Aorta (tissue), 5 donors: ENCODE measurements at places on chromosomes 2 and 18.
A peak's percentile ranks its signal among the peaks of the same experiment; 100 is the strongest.

DNA sequence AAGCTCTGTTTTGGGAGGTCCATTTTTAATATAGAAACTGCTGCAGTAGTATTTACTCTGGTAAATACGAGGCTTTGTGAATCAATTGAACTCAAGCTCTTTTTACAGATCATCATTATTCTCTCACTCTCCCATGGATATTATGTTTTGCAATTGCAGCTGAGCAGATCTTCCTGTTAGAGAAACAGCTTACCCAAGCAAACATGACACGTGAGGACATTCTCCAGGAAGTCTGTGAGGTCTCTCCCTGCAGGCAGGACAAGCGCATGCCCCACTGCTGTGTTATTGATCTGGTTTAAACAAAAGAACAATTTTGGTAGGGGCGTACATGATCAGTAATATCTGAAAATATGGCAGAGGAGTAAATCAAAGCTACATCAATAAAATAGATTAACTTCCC is 72.1 kb downstream of the COL6A3 start:
- no peak for DNase-seq

DNA sequence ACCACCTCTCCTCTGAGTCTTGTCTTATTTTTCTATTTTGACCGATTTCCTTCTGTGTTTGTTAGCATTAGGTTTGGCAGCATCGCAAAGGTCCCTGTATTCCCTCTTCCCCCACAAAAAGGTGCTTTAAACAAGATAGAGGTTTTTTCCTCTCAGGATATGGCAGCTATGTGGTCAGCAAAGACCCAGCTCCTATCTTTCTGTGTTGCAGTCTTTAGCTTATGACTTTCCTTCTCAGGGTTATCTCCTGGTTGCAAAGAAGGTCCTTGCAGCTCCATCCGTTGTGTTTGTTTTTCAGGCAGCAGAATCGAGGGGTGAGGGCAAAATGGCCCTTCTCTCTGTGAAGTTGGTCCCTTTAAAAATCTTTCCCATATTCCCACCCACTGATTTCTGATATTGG is 38.4 kb downstream of the GALNT1 start:
- no peak for DNase-seq

DNA sequence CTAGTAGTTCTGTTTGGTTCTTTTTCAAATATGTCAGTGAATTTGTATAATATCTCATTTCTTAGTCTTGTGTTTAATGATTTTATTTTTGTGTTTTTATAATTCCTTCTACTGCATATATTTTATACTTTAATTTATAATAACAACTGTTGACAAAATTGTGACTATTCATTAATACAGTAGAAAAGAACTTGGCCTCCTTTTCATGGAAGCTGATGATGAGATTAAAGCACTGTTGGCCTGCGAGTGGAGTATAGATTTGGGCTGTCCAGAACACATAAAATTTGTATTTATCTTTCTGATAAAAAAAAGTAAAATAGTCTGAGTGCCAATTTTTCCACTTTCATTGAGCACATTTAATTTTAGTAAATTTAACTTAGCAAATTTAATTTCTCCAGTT is 12.1 kb downstream of the CFLAR start:
- DNase-seq, result no peak

DNA sequence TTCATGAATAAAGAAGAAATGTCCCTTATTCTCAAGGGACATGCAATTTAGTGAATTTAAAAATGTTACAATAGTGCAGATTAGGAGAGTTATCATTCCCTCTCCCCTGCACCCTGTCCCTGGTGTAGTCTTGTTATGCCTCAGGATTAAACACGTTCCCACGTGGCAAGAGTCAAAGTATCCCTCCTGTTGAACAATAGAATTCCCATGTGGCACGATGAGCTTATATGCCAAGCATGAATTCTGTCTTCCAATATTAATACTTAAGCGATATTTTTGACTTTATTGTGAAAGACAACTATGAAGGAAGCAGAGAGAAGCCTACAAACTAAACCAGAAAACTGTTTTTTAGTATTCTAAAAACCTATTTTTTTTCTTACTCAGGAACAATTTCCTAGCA is 36.7 kb upstream of the SPAG16 start:
- DNase-seq, result no peak

- peak; percentile 90 for DNase-seq
Observed at GRCh38 chr2:129178356-129178755, 801.1 kb upstream of the RAB6C start.

DNA sequence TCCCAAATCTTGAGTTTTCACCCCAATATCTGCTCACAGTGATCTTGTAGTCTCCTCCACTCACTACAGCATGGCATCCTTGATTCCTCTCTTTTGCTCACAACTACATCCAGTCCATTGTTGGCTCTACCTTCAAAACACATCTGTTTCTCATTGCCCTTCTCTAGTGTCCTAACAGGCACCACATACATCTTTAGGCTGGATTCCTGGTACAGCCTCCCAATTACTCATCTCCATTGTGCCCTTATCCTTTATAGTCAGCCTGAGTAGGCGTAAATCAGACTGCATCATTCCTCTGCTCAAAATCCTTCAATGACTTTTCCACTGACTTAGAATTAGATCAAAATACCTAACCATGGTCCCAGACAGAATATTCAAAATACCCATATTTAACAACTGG is 10.7 kb upstream of the TAF1B start:
- no peak for DNase-seq

DNA sequence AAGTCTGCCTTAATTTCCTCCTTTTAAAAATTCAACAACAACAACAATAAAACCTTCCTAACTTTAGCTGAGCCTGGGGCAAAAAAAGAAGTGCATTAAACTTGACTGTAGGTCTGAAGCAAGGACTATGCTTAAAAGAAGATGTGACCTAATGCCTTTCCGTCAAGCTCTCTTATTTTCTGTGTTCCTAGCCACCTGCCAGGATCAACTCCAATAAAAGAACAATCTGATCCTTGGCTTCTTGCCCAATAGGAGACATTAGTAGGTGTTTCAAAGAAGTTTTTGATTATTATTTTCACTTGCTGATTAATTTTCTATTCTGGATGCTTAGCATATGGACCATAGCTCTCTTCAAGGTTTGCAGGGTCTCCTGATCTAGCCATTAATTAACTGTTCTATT is 237.5 kb downstream of the STK39 start:
- DNase-seq, result no peak

GRCh38 chr2:233799716-233800115 is 21.6 kb downstream of the MROH2A start:
- no peak for DNase-seq

GRCh38 chr2:241569831-241570281 is 11.3 kb downstream of the BOK start:
- DNase-seq, result peak; percentile 37

DNA sequence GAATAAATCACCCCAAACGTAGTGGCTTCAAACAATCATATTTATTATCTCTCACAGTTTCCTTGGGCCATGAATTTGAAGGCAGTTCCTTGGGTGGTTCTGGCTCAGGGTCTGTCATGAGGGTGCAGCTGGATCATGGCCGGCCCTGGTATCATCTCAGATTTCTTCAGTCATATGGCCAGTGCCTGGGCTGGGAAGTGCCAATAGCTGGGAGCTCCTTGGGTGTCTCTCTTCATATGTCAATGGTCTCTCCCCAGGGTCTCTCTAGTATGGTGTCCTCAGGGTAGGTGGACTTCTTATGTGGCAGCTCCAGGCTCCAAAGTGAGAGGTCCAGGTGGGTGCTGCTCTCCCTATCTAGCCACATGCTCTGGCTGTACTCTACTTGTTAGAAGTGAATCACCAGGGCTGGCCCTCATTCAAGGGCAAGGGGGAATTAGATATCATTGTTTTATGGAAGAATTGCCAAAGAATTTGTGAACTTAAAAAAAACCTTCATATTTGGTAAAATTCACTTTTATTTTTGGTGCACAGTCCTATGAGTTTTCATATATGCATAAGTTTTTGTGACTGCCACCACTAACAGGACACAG is 15.4 kb downstream of the FHOD3 start:
- DNase-seq, result no peak

GRCh38 chr2:188293601-188294351 is 2.1 kb downstream of the GULP1 start:
- DNase-seq, result peak; percentile 75

GRCh38 chr2:187552381-187552780 is 1.9 kb downstream of the TFPI start:
- DNase-seq, result no peak

DNA sequence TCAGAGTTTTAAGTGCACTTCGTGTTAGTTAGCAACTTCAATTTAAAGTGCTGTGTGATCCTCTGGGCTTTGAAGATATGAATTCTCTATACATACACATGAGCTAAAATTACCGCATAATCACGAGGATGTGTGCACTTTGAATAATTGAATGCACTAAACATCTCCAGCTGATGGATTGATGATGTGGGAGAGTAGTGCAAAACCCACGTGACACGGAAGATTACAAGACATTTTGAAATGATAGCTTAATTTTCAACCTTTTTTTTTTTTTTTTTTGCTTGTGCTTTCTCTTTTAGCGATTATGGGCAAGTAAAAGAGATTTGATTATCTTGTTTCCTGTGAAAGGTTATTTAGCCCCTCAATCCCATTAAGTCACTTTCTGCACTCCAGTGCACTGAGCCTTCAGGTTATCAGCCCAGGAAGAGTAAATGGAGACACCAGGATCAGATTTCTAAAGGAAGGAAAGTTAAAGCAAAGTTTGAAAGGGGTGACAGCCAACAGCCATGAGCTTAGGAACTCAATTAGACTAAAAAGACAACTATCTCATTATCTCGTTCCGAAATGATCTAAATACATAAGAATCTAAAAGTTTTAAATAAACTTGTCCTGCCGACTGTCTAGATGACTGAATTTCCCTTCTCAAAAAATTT is 81.6 kb downstream of the CDK15 start:
- DNase-seq, result no peak

GRCh38 chr2:109555346-109555900 is 58.3 kb downstream of the SEPTIN10 start:
- no peak for DNase-seq
